ENCODE measurements at places on chromosomes 5 and 9. TPM values are rescaled to one million over a fixed set of nuclear protein-coding genes. Genes with fewer than 3 reads are reported as not detected.

REEP5 gene
- total RNA-seq, result 130 TPM

- DNase-seq, result no peak
Measured at GRCh38 chr9:70495514-70495913, 81.1 kb upstream of the KLF9 start.

ZNF483 gene
- not detected for total RNA-seq

GRCh38 chr5:141529002-141529401, 40.1 kb downstream of the PCDHGC5 start:
- DNase-seq, result no peak

- no peak for DNase-seq
Measured at GRCh38 chr5:61139931-61140330, 22.3 kb downstream of the SMIM15 start.

F2RL2 gene
- total RNA-seq, result not detected

GRCh38 chr9:87610200-87611155, 112.8 kb downstream of the DAPK1 start:
- no peak for DNase-seq

C9orf153 gene
- not detected for total RNA-seq

F12 gene
- 14.3 TPM for total RNA-seq

GRCh38 chr5:15566789-15567188, 66.8 kb downstream of the FBXL7 start:
- DNase-seq, result no peak

GRCh38 chr5:14171046-14171445, 27.9 kb downstream of the TRIO start:
- DNase-seq, result no peak

DNA sequence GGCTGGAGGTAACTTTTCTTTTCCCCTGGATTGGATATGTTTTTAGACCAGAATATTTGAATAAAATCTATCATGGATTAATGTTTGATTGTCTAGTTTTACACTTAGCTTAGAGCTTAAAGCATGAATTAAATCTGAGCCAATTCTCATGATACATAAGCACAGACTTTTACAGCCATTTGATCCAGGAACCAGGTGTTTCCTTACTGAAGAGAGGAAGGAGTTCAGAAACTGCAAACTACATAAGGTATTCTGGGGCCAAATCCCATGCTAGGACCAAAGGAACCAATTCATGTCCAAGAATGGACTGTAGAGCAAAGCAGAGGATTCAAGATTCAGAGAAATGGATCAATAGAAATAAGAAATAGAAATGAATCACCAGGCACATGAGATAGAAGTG, 360.4 kb upstream of the ZNF608 start:
- no peak for DNase-seq

DNA sequence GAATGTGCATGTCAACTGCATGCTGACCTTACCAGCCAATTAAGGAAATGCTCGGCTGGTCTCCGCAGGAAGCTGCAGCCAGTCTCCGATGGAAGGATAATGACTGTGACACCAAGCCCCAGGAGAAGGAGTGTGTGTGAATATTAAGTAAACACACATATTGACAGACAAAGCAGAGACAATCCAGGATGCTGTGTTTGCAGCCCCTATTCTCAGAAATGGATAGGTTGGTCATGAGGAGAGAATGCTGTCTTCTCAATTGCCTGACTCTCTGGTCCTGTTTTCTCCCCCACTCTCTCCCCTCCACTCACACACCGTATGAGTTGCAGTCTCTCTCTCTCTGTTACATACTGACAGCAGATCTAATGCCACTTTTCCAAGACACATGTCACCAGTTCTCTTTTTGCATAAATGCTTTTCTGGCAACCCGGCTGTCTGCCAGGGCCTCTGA, 85.7 kb downstream of the EPB41L4A start:
- no peak for DNase-seq

DNA sequence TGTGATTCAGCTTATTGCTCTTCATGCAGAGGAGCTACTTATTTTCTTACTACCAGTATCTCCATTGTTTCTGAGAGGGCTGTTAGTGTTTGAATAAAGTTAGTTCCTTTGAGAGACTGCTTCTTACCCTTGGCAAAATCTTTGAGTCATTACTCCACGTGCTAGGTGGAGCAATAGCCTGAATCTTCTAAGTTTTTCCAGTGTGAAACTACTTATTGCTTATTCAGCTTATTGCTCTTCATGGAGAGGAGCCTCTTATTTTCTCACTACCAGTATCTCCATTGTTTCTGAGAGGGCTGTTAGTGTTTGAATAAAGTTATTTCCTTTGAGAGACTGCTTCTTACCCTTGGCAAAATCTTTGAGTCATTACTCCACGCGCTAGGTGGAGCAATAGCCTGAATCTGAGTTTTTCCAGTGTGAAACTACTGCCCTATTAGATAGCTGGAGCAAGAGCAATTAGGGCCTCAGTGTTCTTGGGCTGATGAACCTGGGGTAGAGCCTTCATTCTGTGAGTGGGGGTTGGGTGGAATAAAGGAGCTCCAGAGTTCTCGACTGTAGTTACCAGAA, 41.9 kb downstream of the GPBP1 start:
- no peak for DNase-seq

CAVIN4 gene
- 0.37 TPM for total RNA-seq

GRM6 gene
- total RNA-seq, result not detected

DNA sequence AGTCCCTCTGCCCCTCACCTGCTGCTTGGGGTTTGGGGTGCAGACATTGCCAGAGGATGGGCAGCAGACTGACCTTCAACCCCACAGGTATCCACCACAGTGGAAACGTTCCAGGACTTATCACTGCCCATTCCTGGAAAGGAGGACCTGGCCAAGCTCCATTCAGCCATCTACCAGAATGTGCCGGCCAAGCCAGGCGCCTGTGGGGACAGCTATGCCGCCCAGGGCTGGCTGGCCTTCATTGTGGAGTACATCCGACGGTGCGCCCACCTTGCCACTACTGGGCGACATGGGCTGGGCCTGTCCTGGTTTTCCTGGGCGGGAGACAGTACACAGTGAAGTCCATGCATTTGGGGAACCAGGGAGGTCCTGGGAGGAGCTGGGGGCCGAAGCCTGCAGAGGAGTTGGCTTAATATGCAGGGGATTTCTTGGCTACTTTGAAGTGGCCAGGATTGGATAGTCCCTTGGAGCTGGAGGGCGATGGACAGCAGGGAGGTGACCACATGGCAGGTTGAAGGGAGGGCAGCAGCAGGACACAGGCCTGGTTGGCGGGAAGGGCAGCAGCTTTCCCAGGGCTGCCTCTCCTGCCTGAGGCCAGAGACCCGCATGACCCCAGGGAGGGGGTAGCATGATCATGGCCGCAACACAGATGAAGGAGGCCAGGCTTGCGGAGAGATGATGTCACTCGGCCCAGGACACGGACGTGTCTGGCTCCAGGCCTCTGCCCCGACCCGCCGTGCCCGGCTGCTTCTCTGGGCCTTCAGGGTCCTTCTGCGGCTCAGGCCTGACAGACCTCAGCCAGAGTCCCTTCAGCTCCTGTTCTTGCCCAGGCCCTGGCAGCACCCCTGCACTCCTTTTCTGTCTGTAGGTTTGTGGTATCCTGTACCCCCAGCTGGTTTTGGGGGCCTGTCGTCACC, 34.6 kb downstream of the USP20 start:
- no peak for DNase-seq

FOXD4L5 gene
- total RNA-seq, result 0.59 TPM

- DNase-seq, result no peak
Measured at GRCh38 chr9:127931092-127931881, 710 bp upstream of the PIP5KL1 start.

GMCL2 gene
- total RNA-seq, result not detected

DNA sequence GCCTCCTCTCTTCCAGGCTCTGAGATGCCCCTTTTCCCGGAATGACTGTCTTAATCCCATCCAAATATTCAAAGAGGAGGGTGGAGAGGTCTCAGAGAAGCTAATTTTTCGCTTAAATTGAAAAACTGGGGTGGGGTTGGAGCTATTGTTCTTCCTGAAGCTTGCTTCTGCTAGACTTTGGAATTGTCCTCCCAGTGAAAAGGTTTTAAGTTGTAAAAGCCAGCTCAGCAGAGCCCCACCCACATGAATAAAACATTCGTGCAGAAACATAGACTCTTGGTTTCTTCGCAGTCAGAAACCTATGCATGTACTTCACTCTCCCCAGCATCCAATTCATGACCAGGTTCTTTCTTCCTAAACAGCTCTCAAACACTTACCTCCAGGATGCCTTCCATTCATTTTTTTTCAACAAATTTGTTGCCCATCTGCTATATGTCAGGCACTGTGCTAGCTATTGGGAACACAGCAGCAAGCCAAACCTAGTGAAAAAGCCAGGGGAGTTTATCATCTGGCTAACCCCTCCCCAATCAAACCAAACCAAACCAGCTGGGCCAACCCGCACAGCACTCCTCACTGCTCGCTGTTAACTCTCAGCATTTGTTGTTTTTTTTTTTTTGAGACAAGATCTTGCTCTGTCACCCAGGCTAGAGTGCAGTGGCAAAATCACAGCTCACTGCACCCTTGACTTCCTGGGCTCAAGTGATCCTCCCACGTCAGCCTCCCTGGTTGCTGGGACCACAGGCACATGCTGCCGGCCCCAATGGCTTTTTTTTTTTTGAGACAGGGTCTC, 37.9 kb upstream of the OCLN start:
- DNase-seq, result no peak

DNA sequence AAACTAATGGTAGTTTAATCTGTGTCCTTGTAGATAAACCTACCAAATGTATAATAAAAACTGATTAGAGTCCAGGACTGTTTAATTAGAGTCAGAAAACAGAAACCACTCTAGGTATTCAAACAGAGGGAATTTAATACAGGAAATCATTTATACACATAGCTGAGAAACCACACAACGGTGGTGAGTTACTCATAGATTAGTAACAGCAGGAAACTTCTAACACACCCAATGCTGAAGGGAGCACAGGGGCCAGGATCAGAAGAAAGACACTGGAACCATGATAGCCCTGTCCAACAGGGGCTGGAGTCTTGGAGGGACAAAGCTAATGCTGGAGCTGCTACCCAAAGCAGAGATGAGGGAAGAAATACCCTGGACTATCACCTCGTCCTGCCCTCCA, 321.0 kb downstream of the ACTL7B start:
- no peak for DNase-seq

GRCh38 chr9:118268046-118268445, 563.8 kb downstream of the TLR4 start:
- no peak for DNase-seq

GRCh38 chr9:134518004-134518606, 123.5 kb upstream of the COL5A1 start:
- DNase-seq, result no peak

PCDH1 gene
- total RNA-seq, result 146 TPM

GRCh38 chr5:96426831-96427230, 6.2 kb downstream of the PCSK1 start:
- no peak for DNase-seq

SPINK13 gene
- not detected for total RNA-seq

- DNase-seq, result no peak
Measured at GRCh38 chr5:100493996-100494395, 41.2 kb upstream of the FAM174A start.

DNA sequence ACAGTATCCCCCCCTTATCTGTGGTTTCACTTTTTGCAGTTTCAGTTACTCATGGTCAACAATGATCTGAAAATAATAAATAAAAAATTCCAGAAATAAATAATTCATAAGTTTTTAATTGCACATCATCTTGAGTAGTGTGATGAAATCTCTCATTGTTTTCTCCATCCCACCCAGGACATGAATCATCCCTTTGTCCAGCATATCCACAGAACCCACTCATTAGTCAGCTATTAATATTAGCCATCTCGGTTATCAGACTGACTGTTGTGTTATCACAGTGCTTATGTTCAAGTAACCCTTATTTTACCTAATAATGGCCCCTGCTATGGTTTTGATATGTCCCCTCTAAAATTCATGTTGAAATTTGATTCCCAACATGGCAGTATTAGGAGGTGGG, 40.7 kb downstream of the FAM114A2 start:
- DNase-seq, result no peak

DNA sequence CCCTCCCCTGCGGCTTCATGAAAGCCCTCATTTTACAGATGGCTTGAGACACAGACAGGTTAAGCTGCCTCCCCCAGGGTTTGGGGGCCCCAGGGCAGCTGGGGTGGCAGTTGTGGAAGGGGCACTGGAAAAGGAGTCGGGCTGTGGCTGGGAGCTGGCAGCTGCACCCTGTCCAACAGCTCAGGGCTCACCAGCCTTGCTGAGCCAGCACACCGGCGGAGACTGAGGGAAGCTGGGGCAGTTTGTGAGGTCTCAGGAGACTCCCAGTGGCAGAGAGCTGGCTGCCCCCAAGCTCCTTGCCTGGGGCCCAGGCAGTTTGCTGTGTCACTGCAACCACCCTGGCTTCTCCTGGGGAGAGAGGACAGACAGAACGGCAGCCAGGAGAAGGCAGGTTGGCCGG, 34.8 kb upstream of the RAPGEF1 start:
- no peak for DNase-seq

DNA sequence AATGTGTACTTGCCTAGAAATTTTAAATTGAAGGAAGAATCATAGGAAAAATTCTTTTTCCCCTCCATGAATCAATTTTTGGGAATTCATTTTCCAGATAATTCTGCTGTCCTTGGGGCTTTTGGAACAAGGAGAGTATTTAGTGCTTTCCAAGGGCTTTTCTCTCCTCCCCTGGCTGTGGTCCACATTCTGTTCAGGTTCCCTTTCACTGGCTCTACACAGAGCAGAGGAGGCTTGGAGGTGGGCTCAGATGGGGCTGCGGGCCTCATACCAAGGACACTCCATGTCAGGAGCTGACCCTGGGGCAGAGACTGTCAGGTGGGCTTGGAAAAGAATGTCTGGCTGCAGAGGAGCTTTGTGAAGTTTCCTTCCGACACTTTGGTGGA, 128.1 kb downstream of the GADD45G start:
- no peak for DNase-seq

GRCh38 chr5:133799571-133800237, 168.7 kb downstream of the C5orf15 start:
- no peak for DNase-seq

DNA sequence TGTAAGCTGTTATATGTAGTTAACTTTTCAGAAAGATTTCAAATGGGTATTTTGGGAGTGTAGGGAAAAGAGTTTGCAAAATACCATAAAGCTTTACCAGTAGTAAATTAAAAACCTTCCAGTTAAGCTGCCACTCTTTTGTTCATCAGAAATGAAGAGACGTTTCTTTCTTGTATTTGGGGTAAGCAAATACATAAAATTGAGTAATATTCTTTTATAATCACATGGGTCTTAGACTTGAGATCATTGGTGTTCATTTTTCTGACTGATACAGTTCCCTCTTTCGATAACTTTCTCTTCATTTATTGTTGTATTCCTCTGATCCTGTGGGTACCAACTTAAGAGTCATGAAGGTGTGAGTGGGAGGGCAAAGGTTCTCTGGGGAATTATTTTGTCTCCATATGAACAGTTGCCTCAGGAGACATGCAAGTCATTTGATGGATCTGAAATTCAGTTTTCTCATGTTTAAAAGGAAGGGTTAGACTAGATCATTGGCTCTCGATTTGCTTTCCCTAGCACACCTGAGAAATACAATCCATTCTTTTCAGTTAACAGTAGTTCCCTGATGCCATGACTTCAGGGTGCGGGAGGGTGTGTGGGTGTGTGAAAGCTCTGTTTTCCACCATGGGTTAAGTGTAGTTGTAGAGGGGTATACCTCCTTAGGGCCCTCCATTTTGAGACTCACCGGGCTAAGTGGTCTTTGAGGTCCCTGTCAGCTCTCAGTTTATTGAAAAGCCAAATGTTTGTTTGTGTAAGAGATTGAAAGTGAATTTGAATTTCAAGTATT, 47.7 kb downstream of the CNTRL start:
- DNase-seq, result no peak
